ENCODE measurements at places on chromosomes 4 and X.

DNA sequence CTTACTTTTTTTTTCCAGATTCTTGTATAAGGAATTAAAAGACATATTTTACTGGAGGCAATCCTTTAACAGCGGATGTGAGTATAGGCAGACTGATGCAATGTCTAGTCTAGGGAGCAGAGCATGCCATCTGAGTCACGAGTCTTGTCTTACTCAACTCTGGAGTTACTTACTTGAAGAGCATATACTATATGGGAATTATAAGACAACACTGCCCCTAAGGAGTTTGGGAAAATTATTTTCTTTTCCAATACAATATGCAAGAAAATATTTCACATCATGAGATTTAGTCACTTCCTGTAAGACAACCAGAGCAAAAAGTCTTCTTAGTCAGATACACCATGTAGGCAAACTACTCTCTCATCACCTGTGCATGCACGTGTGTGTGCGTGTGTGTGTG is 537.3 kb upstream of the FTHL17 start:
- peak; percentile 92 for DNase-seq

GRCh38 chr4:15481961-15482745 is 12.5 kb downstream of the CC2D2A start:
- DNase-seq: no peak

DNA sequence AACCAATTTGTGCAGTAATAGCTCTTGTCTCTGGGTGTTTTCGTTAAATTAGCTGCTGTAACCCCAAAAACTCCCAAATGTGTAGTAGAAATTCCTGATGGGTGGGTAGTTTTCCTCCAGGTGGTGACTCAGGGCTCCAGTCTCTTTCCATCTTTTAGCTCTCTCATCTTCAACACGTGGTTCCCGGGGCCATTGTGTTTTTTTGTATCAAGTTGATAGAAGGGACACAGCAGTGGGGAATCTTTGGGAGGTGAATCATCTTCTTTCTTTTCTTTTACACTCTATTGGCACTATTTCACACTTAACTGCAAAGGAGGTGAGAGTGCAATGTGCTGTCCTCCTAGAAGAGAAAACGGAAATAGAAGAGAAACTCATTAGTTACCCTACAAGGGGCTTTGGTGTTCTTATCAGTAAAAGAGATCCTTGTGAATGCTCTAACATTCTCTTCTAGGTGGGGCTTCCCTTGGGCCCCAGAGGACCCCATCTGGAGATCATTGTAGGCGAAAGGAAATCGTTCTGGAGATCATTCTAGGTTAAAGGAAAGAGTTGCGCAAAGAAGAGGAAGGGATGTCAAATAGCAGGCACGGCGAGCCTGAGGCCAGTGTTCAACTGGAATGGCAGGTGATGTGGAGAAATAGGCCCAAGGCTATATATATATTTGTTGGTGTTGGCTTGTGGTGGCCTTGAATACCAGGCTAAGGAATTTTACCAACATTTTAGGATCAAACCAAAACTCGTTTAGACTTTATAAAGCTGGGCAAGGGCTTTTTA is 68.2 kb upstream of the ACSL1 start:
- DNase-seq: no peak

DNA sequence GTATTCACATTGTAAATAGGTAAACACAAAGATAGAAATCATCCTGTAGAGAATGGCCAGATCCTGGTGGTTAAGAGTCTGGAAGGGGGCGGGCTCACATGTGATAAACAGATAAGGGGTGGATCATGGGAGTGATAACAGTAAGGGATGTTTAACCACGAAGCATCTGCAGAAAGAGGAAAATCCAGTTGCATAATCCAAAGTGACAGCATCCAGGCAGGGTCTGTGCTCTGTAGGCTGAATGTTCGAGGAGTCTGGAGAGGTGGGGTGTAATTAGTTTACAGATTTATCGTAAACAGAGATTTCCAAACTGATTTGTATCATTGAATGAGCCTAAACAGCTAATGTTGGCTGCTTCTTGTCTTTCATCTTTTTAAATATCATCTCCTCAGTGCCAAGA is 1009.8 kb upstream of the SLIT2 start:
- DNase-seq: no peak

- no peak for DNase-seq
These were observed 47.3 kb upstream of the STK26 start for GRCh38 chrX:131975851-131976250.
